ENCODE measurements at places on chromosomes 6 and 20.
A peak's percentile ranks its signal among the peaks of the same experiment; 100 is the strongest.

- no peak for ATAC-seq
Measured at GRCh38 chr20:43727980-43728590, 1.3 kb upstream of the GTSF1L start.

DNA sequence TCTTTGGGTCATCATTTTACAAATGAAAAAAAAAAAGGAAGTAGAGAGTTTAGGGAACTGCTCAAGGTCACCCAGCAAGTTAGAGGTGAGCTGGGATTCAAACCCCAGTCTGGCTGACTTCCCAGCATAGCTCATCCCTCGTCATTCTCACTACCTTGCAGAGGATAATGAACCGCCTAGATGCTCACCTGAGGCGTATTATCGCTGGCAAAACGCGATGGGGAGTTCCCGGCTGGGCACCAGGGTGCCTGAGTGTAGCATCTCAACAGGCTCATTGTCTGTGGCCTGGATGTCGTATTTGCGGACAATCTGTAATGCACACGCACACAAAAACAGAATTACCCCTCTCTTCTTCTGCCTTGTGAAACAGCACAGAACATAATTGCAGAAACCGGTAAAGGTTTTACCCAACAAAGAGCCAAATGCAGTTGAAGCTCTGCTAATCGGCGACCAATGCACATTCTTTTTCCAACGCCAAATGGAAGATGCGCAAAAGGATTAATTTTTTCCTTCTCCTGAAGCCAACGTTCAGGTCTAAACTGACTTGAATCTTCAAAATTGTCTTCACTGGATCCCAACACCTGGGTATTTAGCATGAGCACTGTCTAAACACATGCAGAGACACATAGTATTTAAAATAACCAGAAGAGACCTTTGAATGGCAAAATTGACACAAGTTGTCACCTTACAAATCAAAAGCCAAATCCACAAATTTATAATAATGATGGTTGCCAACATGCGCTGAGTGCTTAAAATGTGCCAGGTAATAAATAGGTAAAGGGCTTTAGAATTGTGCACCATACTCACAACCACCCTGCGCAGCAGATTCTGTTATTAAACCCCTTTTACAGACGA is 16.6 kb downstream of the CYP24A1 start:
- no peak for ATAC-seq

GRCh38 chr6:129112591-129112990 is 229.7 kb downstream of the LAMA2 start:
- ATAC-seq: peak; percentile 62

GRCh38 chr6:44176762-44177509 is 18.3 kb downstream of the CAPN11 start:
- no peak for ATAC-seq

DNA sequence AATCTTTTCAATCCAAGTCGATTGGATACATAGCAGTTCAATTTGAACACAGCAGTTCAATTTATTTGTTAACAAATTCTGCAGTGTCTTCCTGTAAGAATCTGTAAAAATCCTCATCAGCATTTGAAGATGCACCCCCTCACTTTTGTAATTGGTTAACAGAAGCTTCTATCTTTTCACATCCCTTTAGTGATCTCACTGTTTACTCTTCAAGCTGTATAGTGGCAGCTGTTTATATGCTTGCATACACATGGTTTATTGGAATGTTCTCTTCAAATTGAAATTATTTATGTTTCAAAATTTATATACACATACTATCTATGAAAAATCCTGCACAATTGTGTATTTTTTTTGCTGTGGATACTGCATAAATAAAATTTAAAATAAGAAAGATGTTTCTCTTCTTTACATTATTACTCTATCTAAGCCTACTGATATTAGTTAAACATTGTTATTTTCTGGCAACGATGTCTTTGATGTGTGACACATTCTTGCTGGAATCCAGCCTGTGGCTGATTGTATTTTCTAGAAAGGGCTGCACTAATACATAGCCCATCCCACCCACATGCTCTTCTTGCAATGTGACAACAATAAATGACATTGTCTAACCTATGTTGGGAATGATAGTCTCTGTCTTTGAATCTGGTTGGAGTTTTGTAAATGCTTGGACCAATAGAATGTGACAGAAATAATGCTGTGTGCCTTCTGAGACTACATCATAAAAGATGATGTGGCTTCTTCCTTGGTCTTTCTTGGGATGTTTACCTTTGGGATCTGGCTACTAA is 573.0 kb downstream of the CD109 start:
- no peak for ATAC-seq

DNA sequence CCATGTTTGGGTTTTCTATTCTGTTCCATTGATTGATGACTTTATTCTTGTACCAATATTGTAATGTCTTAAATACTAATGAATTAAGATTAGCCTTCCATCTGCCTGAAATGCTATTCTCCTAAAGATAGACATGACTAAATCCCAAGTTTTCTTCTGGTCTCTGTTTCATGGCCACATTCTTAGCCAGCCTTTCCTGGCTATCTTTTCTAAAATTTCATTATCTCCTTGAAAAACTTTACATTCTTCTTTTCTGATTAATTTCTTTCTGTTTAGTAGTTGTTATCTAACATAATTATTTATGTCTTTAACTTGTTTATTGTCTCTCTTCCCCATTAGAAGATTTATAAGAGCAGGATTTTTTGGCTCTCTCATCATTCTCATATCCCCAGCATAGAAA is 4.4 kb upstream of the PRIM2 start:
- ATAC-seq: no peak

DNA sequence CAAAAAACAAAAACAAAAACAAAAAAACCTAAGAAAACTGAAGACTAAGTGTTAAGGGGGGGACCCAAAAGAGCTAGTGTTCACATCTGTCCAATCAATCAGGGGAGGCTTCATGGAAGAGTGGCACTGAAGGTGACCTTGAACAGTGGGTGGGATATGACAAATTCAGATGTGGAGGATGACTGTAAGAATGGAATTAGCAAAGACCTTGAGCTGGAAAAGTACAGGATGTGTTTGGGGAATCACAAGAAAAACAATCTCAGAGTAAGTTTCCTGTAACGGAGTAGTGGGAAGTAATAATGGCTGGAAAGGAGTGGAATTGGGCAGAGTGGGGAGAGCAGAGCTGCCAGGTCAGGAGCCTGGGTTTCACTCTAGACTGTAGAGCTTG is 2.9 kb upstream of the IER3 start:
- no peak for ATAC-seq

DNA sequence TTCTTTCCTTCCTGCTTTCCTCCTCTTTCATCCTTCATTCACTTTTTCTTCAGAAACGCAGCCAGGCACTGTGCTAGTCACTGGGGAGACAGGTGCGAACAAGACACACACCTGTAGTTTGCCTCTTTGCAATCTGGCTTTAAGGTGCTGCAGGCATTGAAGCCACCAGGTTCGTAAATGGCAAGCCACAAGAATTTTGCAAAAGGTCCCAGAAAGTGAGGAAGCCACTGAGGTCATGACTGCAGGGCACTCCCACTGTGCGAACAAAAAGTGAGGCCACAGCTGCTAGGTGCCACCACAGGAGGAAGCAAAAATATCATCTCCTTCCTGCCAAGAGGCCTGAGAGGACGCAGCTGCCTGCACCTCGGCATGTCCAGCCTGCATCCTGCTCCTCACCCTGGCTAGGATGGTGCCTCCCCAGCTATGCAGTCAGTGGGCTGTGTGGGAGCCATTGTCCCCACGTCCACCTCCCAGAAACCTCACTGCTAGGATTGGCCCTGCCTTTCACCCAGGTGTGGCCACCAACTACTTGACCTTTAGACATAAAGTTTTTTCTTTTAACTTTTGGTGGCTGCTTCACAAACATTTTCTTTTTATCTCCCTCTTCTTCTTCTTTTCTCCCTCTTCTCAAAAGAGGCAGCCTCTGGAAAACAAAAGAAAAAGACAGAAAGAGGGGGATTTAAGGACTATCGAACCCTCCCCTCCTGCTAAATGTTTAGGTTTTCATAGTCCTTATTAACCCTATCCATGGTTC is 230.8 kb downstream of the BCAS1 start:
- peak; percentile 31 for ATAC-seq

GRCh38 chr6:161434350-161434749 is 160.5 kb upstream of the AGPAT4 start:
- ATAC-seq: no peak

DNA sequence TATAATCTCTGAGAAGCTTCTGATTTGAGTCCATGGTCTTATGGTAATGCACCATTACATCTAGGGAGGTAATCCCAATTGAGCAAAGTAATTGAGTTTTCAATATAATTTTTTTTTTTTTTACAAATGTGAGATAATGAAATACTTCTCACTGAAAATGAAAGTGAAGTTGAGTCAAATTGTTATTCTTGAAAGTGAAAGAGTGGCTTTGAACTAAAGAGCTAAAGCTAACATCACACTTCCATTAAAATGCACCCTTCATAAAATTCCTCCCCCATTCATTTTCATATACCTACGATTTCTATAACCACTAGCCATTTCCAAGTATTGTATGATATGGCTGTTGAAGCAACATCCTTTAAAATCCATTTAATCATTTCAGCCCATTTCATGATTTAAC is 149.1 kb upstream of the IMPG1 start:
- ATAC-seq: no peak

- no peak for ATAC-seq
Measured at GRCh38 chr20:9867196-9867980, 28.5 kb upstream of the PAK5 start.

- no peak for ATAC-seq
Measured at GRCh38 chr6:139500977-139501376, 126.5 kb upstream of the CITED2 start.

DNA sequence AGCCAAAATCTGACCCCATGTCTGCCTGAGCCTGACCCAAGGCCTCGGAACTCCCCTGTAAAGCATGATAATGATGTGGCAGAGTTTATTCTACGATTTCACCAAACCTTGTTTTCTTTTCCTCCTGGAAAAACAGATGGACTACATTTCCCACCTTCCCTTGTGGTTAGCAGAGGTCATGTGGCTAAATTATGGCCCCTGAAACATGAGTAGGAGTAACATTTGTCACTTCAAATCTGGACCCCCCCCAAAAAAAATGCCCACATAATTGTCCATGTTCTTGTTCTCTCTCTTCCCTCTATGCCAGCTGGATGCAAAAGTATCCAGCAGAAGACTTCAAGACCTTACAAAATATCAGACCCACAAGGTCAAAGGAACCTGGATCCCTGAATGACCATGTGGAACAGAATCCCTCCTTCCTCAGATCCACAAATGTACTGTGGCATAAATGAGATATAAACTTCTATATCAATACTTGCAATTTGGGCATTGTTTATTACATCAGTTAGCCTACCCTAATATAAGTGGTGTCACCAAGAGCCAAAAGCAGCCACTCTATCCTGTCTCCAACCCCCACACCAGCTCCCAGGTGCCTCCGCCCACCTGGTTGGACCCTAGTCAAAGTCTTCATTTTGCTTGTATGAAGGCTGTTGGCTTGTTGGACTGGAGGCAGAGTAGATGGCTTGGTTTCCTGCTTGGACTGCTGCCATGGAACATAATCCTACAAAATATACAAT is 1.4 kb downstream of the C20orf96 start:
- no peak for ATAC-seq

- peak; percentile 95 for ATAC-seq
Measured at GRCh38 chr6:43247114-43247999, 4.1 kb downstream of the TTBK1 start.

GRCh38 chr20:33203444-33203843 is 13.7 kb upstream of the BPIFA3 start:
- ATAC-seq: no peak

DNA sequence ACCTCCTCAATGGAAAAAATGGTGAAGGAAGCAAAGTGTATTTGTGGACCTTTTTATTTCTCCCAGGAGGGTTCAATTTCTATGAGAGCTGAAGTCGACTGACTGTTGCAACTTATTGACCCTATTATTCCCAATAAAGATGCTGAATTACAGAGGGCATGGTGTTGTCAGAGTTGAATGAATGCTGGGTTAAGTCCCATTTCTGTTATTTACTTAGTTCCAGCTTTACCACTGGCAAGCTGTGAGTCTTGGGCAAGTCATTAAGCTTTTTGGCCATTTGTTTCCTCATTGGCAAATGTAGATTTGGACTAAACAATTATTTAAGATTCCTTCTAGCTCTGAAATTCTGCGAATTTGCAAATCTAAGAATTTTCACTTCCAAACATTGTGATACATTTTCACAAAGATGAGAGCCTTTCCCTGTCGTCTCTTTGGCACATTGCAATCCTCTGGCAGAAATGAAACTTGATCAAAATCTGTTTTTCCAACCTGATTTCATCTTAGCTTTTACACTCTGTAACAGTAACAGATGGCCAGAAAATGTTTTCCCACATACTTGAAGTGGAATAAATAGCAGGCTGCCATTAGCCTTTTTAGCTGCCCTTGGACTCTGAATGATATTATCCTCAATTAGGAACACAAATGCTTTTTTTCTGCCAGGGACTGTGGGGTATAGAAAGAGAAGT is 21.3 kb downstream of the BLTP3A start:
- ATAC-seq: no peak

DNA sequence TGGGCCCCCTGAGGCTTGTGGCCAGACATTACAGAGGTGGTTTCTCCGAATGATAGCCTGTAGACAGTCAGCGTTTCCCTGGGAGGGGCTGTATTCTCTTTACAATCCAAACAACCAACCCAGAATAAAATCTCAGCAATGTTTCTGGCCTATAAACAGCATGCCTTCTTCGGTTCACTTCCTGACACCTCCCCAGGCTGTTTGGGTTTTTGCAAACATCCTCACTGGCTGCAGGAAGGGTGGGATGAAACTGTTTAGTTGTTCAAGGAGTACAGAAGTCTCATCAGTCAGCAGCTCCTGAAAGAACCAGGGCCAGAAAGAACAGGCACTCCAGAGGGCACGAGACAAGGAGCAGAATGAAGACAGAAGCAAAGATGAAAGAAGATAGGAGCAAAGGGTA is 350.0 kb downstream of the QKI start:
- peak; percentile 57 for ATAC-seq

- no peak for ATAC-seq
Measured at GRCh38 chr6:89284963-89285735, 29.9 kb downstream of the GABRR2 start.

DNA sequence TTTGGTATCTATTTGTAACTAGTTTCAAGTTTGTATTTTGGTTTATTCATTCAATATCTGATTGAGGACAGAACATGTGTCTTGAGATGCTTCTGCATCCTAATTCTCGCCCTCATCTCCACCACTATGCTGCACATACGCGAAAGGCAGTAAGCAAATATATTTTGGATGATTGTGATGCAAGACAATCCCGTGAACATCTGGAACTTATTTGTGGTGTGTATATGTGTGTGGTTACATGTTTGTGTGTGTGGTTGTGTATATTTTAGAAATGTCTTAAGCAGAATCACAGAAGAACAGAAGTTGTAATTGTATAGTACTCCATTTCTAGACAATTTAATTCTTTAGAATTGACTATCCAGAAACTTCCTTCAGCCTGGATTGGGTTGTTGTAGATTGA is 35.1 kb upstream of the RNF144B start:
- ATAC-seq: no peak

Measured in gastroesophageal sphincter (tissue), 4 donors.